ENCODE measurements at places on chromosomes 2 and 18.

GRCh38 chr18:73461038-73461779 lies 593.4 kb upstream of the NETO1 start:
- no peak for DNase-seq

GRCh38 chr18:24987303-24988252 lies 364.4 kb downstream of the ZNF521 start:
- DNase-seq: no peak

DNA sequence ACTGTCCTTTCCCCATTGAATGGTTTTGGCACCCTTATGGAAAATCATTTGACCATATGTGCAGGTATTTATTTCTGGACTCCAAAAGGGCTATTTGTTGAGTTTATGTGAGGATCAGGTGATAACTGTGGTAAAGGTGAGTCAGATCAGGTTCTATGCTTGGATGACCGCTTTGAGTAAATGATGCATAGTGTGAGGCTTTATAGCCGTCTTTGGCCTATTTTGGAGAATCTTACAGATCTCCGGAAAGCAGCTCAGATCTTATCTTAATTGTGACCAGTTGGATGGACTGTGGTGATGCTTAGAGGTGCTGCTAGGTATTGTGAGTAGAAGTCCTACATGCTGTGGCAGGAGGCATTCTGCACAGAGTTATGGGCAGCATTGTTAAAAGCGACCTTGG lies 126.2 kb downstream of the METTL8 start:
- no peak for DNase-seq

GRCh38 chr18:58542426-58543159 lies 86.3 kb downstream of the ALPK2 start:
- no peak for DNase-seq

DNA sequence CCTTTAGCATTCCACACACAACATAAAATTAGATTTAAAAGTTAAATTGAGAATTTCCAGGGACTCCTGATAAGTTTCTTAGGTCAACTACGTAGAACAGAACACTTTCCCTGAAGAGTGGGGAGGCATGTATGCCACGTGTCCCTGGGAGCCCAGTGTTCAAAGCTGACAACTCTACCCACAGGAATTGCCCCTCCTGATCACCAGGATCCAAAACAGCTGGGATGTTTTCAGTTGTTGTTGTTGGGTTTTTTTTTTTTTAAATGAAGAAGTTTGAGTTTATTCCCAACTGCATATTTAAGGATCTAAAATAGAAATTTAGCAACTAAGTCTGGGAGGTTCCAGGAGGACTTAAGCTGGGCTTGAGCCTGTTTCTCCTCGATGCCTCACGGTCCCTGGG lies 100.5 kb downstream of the TPGS2 start:
- DNase-seq: no peak

- peak; percentile 20 for DNase-seq
Measured at GRCh38 chr18:39958876-39959275, 1996.2 kb upstream of the PIK3C3 start.

- no peak for DNase-seq
Measured at GRCh38 chr2:152198499-152198898, 22.9 kb upstream of the STAM2 start.

DNA sequence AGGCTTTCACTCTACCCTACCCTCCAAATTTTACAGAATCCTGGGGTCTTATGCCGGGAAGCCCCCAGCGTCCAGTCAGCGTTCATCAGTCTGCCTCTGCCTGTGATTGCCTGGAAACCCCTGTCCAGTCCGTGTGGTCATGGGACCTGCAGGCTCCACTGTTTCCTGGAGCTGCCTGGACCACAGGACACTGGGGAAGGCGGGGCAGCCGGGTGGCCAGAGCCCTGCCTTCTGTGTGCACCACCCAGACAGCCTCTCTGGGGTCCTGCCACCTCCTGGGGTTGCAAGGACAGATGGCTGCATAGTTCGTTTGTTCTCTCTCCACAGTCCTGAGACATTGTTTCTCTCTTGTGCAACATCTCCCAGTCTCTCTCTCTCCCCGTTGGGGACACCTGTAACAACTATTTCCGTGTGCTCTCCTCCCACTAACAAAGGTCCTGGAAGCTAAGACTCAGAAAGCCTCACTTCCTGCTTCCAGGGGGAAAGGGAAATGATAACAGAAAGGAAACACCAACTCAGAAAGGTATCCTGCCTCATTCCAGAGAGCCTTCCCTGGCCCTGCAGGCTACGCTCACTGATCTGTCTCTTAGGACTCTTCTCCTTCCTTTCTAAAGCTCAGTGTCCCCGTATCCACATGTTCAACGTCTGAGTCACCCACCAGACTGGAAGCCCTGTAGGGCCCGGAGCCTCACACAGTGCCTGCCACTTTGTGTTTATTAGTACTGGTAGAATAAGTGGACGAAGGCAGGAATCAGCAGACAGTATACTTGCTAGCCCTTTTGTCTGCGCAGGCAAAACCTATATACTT lies 192.8 kb upstream of the RAB12 start:
- DNase-seq: peak; percentile 21

DNA sequence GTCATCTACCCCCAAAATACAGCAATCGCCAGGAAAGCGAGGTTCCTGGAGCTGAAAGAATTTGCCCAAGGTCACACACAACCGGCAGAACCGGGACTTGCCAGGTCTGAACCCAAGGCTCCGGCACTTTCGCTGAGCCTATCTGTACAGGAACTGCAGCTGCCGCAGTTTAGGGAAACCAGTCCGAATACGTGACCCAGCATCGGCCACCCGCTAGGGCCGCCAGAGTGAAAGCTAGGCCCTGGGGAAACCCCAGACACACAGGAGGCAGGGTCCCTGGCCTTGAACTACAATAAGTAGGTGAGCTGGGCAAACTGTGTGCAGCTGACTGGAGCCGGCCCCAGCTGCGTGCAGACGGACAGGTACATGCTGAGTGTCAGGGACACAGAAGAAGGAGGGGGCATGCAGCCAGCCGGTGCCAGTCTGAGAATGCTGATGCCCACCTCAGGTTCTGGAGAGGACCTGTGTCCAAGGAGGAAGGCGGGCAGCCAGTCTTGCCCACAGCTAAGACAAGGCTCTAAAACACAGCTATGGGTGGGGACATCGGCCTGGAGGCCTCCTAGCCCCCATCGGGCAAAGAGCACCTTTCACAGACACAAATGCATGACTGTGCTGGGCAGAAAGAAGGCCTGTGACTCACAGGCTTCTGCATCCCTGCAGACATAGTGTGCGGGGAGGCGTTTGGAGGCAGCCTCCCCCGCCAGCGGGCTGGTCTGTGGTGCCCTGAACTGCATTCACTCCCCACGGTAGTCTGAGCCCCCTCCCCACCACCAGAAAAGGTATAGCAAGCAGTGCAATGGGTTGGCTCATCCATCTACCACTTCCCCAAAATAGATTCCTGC lies 107.4 kb upstream of the ID2 start:
- DNase-seq: no peak

GRCh38 chr2:172647439-172647838 lies 88.2 kb upstream of the RAPGEF4 start:
- peak; percentile 21 for DNase-seq

- DNase-seq: no peak
Measured at GRCh38 chr2:12558519-12558918, 158.2 kb upstream of the TRIB2 start.

GRCh38 chr2:43605079-43605655 lies 9.3 kb upstream of the THADA start:
- DNase-seq: peak; percentile 73

DNA sequence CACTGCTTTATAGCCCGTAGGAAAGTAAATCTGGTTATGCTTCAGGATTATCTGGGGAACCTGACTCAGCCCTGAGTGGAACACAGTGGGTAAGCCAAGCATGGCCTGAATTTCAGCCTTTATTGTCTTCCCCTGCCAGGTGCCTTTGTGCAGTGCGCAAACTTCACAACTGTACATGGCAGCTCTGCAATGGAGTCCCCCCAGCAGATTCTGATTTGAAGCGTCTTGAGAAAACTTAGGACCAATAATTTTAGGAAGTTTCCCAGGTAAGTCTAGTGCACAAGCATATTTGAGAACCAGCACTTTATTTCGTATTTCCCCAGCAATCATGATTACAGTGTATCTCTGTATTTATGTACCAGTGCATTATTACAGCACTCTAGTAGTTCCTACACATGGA lies 112.1 kb upstream of the ARL4C start:
- no peak for DNase-seq

- peak; percentile 49 for DNase-seq
Measured at GRCh38 chr2:16614314-16614860, 51.2 kb downstream of the CYRIA start.

DNA sequence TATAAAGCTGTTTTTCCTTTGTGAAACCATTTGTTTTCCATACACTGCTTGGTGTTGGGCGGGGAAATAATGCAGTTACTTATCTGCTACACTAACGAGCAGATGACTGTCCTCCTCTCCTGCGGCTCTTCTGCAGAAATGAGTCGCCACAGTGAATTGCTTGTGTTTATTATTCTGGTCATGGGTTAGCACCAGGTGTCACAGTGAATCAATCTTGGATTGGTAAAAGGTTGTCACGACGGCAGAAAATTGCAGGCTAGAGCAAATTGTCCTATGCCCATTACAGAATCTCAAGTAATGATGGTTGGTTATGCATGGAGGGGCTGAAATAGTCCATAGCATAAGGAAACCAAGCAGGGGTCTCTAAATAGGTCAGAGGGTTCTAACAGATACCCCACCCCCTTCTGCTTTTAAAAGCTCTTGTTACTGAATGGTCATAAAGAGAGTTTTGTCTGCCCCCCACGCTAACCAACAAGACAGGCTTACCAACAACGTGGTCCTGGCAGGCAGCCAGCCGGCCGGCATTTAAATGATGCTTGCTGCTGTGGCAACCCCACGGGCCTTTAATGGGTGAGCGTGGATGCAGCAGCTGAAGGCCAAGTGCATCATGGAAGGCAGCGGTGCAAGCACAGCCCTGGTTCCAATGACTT lies 29.5 kb downstream of the RAB31 start:
- no peak for DNase-seq

DNA sequence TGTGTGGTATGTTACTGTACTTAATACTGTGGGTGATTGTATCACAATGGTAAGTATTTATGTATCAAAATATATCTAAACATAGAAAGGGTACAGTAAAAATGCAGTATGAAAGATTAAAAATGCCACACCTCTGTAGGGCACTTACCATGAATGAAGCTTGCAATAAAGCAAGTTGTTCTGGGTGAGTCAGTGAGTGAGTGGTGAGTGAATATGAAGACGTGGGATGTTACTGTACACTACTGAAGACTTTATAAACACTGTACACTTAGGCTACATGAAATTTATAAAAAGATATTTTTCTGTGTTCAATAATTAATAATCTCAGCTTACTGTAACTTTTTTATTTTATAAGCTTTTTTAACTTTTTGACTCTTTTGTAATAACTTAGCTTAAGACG lies 1162.4 kb upstream of the NRXN1 start:
- DNase-seq: no peak

DNA sequence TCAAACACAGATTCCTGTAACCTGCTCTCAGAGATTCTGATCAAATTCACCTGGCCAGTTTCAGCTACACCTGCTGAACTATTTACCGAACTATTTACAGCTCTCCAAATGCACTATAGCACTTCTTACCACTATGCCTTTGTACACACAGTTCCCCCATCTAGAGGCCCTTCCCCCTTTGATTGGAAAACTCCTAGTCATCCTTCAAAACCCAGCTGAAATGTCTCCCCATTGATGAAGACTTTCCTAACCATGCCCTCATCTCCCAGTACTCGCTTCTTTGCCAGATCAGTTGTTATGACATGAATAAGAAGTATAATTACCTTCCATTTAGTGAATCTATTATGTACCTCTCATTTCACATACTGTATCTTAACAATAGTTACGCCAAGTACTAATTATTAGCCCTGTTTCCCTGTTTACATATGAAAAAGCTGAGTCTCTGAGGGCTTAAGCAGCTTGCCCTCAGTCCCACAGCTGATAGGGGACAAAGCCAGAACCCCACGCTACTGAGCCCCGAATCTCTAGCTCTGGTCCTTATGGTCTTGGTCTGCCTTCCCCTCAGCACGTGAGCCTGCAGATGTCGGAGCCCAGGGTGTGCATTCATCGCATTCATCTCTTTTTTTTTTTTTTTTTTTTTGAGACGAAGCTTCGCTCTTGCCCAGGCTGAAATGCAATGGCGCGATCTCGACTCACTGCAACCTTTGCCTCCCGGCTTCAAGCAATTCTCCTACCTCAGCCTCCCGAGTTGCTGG lies 64.7 kb upstream of the ASAP2 start:
- DNase-seq: no peak

DNA sequence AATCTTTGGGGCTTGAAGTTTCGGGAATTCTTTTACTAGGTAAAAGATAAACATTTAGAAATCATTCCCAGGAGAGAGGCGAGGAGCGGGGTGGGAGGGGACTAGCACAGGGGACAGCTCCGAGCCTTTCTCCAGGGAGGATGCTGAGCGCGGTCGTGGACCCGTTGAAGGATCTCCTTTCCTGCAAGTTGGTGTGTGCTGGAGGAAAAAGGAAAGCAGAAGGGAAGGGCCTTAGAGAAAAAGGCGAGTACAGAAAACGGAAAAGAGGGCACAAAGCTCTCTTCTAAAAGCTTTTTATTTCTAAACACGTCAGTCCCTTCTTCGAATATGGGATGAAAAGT lies 640 bp downstream of the SLC39A6 start:
- peak; percentile 38 for DNase-seq

- no peak for DNase-seq
Measured at GRCh38 chr18:59624369-59624765, 72.9 kb downstream of the CCBE1 start.

GRCh38 chr18:48183613-48184012 lies 225.6 kb downstream of the ZBTB7C start:
- DNase-seq: no peak

- peak; percentile 58 for DNase-seq
Measured at GRCh38 chr2:232563580-232563979, 13.1 kb downstream of the EIF4E2 start.

DNA sequence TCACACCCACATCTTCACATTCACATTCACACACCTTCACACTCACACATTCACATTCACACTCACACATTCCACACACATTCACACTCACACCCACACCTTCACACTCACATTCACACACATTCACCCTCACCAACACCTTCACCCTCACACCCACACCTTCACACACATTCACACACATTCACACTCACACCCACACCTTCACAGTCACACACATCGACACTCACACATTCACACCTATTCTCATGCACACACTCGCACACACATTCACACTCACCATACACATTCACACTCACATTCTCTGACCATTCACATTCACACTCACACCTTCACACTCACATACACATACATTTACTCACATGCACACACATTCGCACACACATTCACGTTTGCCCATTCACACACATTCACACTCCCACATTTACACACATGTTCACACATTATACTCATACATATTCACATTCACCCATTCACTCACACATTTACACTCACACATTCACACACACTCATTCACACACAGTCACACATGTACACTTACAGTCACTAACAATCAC lies 62.7 kb downstream of the BIN1 start:
- DNase-seq: no peak

- no peak for DNase-seq
Measured at GRCh38 chr2:219633276-219634065, 6.0 kb downstream of the SLC4A3 start.
